ENCODE measurements at places on chromosomes 3 and 15.
A peak's percentile ranks its signal among the peaks of the same experiment; 100 is the strongest.

- DNase-seq, result no peak
Observed at GRCh38 chr15:99165020-99165790, 60.3 kb downstream of the SYNM start.

DNA sequence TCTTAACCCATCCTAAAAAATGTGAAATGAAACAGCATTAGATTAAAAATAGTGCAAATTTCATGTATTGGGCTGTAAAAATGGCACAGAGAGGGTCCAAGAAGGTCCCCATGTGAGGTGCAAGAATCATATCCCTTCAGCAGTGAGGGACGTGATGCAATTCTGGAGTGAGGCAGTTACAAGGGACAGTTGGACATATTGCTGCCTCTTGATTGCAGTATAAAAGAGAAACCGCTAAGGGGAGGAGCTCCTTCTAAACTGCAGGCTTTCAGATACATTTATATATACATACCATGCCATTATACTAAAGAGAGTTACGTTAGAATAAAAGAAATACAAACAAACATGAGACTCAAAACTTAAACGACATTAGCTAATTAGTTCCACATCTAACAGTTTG lies 304.2 kb upstream of the CTNNB1 start:
- DNase-seq, result no peak

- DNase-seq, result no peak
Observed at GRCh38 chr3:119125742-119126504, 20.0 kb upstream of the TEX55 start.

DNA sequence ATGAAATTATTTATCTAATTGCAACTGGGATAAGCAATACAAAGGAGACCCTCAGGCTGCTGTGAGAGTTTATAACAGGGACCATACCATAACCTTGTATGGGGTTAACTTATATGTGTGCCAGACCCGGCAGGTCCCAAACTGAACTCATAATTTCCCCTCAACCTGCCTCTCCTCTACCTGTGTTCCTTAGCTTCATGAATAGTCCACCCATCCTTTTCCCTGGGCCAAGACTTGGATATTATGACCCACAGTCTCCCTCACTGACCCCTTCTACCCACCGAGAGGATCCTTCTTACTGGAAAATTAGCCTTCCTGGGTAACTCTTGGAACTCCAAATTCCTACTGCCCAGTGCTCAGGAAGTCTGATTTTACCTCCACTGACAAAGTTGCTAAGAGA lies 3.4 kb upstream of the TSPAN3 start:
- DNase-seq, result no peak

DNA sequence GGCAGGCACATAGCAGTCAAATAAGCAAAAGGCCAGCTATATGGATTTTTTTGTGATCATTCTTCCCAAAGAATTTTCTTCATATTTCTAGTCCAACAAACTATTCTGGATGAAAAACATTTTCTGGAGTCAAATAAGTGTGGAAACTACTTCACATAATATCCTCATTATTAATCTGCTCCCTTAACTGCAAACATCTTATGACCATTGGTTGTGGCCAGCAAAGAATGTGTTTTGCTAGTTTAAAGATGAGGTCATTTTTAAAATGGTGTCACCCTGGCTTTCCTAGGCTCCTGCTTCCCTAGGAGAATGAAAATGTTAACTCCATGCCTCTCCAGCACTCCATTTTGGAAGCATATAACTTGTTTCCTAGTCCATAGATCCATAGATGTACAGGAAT lies 118.8 kb downstream of the SST start:
- DNase-seq, result no peak

DNA sequence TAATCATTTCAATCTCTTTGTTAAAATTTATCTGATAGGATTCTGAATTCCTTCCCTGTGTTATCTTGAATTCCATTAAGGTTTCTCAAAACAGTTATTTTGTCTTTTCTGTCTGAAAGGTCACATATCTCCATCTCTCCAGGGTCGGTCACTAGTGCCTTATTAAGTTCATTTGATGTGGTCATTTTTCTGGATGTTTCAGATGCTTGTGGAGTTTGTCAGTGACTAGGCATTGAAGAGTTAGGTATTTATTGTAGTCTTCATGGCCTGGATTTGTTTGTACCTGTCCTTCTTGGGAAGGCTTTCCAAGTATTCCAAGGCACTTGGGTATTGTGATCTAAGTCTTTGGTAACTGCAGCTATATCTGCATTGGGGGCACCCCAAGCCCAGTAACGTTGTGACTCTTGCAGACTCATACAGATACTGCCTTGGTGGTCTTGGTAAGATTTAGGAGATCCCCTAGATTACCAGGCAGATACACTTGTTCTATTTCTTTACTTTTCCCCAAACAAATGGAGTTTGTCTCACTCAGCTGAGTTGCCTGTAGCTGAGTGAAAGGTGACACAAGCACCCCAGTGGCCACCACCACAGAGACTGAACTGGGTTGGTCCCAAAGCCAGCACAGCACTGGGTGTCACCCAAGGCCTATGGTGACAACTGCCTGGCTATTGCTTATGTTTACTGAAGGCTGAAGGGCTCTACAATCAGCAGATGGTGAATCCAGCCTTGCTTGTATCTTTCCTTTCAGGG lies 18.9 kb upstream of the SLC27A2 start:
- no peak for DNase-seq

DNA sequence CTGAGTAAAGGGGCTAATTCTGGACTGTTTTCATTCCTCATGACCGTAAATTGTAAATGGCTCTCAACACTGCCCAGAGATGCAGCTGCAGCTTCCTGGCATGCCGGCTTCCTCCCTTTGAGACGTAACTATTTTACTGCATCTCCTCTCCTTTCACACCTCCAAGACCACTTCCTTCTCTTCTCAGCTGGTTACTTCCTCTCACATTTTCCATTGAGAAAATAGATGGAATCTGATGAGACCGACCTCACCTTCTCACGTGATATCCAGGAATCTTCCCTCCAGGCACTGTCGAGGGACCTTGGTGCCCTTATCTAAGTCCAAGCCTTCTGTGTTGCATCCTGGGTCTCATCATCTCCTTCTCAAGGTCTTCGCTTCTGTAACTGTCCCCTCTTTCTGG lies 12.7 kb downstream of the LYSMD4 start:
- DNase-seq, result no peak

DNA sequence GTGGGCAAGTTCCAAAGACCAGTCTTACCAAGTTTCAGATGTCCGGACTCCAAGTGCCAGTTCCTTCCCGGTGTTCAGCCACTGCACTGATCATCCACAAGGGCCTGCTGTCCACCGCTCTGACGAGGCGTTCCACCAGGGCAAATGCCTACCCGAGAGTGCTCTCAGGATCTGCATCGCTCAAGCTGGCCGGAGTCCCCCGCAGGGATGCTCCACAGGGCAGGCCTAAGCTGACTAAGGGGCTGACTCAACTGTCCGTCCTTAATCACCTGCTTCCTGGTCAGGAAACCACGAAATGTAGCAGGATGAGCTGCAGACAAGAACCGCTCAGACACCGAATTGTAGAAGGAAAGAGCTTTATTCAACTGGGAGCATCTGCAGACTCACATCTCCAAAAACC lies 341.6 kb downstream of the KCNH8 start:
- no peak for DNase-seq

GRCh38 chr3:107913701-107914100 lies 177.1 kb downstream of the CD47 start:
- DNase-seq, result no peak

GRCh38 chr3:132615881-132616280 lies 18.8 kb downstream of the ACKR4 start:
- DNase-seq, result no peak

DNA sequence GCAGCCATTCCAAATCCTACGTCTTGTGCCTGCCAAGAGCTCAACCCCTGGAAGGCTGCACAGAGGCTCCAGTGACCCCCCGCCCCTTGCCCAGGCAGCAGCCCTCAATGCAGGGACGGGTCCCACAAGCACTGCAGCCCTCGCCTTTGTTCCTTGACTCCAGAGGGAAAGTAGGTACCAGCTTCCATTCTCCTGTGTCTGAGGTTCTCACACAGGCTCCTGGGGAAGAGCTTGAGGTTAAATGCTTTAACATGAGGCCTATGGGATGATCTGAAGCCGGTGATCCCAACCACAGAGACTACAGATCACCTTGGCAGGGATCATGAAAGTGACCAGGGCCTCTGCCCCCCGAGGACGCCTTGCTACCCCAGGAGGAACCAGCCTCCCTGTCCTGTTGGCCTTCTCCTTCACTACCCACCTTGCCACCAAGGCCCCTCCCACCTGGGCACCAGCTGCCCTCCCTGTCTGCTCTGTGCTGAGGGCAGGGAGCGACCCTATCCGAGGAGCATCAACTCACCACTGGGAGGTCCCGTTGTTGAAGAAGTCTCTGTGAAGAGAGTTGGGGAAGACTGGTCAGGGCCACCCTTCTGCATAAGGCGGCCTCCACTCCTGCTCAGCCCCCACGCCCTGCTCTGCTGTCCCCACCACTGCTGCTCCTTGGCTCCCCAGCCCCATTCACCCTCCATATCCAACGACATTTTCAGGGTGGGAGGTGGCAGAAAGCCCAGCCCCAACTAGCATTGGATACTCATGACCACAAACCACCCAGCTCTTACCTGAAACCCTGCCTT lies 95.3 kb downstream of the SEC22A start:
- DNase-seq, result no peak

GRCh38 chr3:170010498-170010897 lies 27.3 kb upstream of the GPR160 start:
- no peak for DNase-seq

GRCh38 chr3:150472421-150472820 lies 64.3 kb downstream of the TSC22D2 start:
- no peak for DNase-seq

- peak; percentile 58 for DNase-seq
Observed at GRCh38 chr3:56800130-56800831, 1.5 kb downstream of the ARHGEF3 start.

DNA sequence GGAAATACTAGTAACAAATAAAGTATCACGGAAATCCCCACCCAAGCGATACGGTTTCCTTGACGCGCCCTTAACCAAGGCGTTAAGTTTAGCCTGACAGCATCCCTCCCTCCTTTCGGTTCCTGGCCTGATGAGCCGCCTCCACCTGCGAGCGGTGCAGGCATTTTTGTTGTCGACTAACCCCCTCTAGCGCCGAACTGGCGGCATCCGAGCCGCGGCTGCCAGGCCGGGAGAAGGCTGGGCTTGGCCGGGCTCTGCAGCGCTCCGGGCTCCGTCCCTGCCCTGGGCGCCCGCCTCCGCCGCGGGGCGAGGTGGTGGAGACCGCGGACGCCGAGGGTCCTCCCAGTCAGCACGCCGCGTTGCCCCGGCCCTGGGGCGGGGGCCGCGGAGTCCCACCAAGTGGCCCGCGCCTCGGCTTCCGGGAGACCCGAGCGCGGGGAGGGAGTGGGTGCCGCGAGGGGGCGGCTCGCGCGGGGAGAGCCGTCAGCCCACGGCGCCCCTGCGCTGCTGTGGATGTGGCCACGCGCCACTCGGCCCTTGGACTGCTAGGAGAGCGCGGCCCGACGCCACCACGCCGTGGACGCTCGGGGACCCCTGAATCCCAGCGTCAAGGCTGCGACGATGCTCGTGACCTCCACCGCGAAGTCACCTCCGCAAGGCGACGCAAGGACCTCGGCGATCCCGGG lies 1.1 kb upstream of the EPHA6 start:
- DNase-seq, result peak; percentile 17

- DNase-seq, result no peak
Observed at GRCh38 chr3:131821191-131821762, 213.5 kb downstream of the CPNE4 start.

DNA sequence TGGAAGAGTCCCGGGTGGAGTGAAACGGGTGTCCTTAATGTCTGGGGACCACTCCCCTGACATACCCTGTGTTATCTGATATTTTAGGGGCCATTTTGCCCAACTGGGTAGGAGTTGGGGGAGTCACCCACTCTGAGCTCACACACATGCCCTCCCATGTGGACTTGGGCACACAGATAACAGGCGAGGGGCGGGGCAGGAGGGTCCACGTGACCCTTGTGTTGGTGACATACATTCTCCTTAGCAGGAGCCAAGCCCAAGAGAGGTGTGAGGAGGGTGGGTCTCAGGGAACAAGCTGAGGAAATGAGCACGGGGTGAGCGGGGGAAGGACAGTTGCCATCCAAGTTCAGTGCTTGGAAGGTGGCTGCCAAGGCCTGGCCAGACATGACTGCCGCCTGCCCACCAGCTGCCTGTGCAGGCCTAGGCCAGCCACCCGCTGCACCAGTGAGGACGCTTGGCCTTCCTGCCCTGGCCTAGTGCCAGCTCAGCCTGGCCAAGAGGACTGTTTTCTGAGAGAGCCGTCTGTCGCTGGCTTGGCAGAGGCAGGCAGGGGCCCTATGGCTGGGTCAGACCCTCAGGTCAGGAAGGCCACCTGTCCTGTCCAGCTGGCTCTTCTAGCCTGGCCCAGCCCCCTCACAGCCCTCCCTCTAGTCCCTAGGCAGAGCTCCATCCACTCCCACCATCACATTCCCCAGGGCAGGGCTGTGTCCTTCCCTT lies 31.3 kb upstream of the TMEM115 start:
- no peak for DNase-seq

GRCh38 chr3:49161808-49162530 lies 4.2 kb downstream of the CCDC71 start:
- DNase-seq, result no peak

DNA sequence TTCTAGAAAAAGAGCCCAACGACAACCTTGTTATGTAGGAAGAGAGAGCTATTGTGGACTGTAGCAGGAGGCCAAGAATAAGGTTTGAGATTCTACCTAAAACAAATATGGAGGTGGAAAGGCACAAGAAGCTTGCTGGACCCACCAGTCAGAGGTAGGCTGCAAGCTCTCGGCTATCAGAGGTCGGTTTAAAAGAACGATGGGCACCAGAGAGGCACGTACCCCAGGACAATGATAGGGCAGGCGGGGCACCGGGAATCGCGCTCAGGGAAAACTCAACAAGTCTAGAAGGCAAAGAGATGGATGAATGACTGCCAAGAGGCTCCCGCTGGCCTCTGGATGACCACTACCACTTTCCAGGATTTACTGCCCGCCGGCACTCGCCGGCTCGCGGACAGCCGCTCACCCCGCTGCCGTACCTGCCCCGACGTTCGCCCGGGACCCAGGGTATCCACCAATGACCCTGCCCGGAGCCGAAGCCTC lies 1.1 kb downstream of the HDGFL3 start:
- DNase-seq, result no peak

DNA sequence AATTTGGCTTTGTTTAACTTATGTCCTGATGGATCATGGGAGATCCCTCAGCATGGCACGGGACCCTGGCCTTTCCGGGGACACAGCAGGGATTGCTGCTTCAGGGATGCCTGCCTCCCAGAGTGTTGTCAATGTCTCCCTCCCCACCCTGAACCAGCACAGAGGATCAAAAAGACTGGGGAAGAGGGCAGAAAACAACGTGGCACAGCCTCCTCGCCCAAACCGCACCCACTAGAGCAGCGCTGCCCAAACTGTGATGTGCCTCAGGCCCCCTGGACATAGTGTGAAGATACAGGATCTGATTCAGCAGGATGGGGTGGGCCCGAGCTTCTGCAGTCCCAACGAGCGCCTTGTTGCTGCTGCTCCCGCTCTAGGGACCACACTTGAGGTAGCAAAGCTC lies 34.5 kb downstream of the SLC6A20 start:
- DNase-seq, result no peak
